ENCODE measurements at places on chromosomes 1 and 21. TPM values are rescaled to one million over a fixed set of nuclear protein-coding genes. Genes with fewer than 3 reads are reported as not detected.

Gene NPHS2
- not detected for total RNA-seq

DNA sequence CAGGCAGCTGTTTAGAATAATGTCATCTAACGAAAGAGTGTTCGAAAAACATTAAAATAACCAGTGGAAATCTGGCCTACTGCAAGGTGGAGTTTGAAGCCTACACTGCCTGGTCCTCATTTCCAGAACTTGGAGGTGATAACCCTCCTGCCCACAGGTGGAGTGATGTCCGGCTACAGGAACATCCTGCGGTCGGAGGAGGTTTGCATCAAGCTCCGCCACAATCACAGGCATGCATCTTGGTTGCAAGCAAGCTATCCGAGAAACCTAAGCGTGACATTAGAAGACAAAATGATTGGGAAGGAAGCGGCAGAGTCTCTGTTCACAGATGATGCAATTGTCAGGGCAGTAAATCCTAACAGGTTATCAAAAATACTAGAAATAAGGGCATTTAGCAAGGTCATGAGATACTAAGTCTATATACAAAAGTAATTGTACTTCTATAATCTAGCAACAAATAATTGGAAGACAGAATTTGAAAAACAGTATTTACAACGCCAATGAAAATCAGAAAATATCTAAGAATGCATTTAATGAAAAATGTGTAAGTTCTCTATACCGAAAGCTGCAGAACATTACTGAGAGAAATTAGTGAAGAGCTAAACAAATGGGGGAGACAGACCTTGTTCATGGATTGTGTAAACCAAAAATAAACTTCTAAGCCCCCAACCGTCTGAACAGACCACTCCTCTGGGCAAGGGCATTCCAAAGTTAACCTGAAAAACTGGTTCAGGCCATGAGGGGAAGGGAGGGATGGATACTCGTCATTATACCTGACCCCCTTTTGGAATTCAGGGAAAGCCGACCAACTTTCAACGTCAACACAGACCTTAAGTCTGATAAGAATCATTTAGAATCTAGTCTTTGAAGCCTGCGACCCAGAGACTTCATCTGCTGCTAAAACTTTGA, 4.7 kb upstream of the SLC19A1 start:
- peak; percentile 25 for DNase-seq

GRCh38 chr1:29469457-29469856, 233.1 kb downstream of the PTPRU start:
- peak; percentile 45 for DNase-seq

DNA sequence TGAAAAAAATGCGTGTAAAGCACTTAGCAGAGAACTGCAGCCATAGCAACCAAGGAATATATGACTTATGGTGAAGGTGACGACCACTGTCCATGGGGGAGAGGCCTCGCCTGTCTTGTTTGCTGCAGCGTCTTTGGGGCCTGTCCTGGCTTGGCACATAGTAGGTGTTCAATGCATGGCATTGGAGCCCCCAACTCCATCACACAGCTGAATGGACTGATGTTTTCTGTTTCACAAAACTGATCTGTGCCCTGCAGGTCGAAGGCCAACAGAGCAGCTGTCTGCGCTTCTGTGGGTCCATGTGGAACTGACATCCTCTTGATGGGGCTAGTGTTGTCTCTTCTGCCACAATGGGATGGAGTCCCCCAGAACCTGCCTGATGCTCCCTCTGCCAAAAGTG, 296.0 kb downstream of the PTPRU start:
- DNase-seq = peak; percentile 23

Gene TCHH
- total RNA-seq = 2.9 TPM

Gene LMOD1
- 12.5 TPM for total RNA-seq

Gene GIPC2
- total RNA-seq = 40.4 TPM

GRCh38 chr21:21712748-21713520, 714.7 kb downstream of the NCAM2 start:
- no peak for DNase-seq

GRCh38 chr1:98637316-98637715, 24.2 kb upstream of the SNX7 start:
- no peak for DNase-seq

GRCh38 chr1:154213274-154213673, 7.1 kb upstream of the CFAP141 start:
- no peak for DNase-seq

- DNase-seq = no peak
These were observed 304.7 kb upstream of the PTBP2 start for GRCh38 chr1:96416701-96417444.

DNA sequence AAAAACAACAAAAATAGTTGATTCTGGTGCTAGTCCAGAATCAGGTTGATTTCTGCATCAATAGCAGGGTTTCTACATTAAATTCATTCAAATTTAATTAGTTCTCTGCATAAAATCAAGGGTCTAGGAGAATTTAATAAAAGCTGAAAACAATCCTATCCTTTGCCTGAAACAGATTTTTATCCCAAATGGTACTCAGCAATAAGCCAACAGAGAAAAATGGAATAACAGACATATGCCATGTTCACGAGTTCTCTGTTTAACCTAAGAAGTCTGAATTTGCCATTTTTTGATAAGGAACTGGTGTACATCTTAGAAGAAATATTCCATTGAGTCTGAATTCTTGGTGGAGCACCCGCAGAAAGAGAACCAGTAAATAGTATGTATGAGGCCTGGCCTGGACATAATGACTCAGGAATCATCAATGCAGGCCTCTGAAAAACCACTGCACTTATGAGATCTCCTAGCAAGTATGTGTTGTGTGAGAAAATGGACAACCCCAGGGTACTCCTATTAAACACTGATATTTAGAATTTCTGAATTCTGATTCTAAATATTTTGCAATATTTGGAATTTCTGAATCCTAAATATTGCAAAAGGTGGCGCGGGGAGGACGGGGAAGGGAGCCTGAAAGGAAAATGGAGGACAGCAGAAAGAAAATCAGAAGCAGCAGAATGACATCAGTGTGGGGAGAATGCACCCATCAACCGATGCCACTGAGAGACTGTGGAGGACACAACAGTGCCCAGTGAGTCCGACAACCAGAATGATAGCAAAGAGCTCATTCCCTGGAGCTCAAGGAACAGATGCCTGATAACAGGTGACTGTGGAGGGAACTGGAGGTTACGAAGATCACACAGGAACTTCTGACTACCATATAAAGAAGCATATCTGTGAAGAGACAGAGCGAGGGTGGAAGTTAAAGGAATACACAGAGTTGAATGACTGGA, 97.6 kb downstream of the APP start:
- no peak for DNase-seq

DNA sequence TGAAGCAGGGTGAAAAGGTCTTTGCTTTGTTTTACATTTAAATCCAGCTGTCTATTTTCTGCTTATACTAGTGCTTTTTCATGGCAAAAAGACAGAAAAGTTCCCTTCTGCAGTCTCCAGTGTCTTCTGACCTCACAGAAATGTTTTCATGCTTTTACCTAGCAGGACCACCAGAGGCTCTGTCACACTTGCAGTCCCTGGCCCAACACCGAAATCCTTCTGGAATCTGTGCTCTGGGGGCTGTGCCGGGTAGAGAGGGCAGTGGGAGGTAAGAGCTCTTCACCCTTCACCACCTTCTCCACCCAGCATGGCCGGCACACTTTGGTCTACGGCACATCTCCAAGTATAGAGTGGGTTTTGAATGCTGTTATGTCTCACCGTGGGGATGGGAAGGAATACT, 20.8 kb downstream of the GNAT2 start:
- no peak for DNase-seq

DNA sequence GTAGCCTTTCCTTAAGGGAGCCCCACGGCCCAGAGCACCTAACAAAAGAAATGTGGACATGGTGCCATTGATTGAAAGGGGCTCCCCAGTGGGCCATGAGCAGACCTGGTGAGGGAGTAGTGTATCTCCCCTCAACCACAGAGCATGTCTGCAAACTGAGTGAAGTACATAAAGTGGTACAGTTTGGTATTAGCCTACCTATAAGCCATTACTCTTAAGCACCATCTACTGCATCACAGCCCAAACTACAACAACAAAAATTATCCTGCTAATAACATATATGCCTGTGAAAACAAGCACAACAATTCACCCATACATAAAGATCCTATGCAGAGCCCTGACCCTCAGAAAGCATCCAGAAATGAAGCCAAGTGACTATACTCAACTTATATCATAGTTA, 407.8 kb downstream of the PTPRC start:
- no peak for DNase-seq

GRCh38 chr1:45730075-45730779, 20.2 kb downstream of the IPP start:
- no peak for DNase-seq

Gene SUSD4
- total RNA-seq = 2.1 TPM

DNA sequence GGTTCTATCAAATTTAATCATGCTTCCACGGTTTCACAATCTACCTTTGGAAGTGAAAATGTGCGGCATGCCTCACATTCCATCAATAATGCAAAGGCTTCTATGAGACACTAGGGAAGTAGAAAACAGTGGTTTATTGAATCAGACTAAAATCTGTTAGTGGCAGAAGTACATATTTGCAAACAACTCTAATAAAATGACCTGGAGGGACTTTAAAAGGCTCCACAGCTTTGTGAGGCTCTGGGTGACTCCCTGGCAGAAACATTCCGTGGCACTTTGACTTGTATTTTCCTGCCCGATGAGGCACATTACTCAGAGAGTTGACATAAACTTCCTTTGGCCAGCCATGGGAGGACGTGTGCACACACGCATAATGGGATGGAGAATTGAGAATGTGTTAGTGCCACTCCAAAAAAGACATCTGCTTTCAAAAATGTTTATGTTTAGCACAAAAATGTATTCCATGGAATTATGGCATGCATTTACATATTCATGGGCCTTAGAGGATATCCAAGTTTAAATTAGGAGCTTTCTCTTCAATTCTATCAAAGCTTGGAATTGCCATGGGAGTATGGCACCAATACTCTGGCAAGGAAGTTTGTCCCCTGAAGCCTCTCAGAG, 60.0 kb upstream of the SSX2IP start:
- no peak for DNase-seq

Gene UBL4B
- total RNA-seq = not detected

DNA sequence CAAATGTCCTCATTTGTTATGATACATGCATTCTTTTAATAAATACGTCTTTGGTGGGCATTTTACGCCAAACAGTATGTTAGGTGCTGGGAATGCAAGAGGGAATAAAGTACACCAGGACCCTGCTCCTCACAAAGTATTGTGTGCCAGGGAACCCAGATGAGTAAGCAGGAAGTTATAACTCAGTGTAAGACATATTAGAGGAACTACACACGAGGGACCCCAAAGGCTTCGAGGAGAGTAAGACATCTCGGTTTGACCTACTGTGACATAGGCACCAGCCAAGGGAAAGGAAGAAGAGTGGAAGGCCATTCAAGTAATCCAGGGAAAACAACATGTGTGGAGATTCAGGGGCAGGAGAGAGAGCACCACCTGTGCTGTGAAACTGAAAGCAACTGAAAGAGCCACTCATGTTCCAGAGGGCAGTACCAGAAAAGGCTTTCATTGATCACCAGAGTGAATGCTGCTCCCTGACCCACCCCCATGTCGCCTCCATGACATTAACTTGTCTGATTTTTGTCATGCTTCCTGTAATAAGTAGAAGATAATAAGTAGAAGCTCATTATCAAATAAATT, 542.5 kb upstream of the PKN2 start:
- no peak for DNase-seq

- DNase-seq = no peak
These were observed 5.2 kb downstream of the SRM start for GRCh38 chr1:11054666-11055065.

Gene S100A14
- 0.28 TPM for total RNA-seq

Gene FAM167B
- total RNA-seq = 1.4 TPM

DNA sequence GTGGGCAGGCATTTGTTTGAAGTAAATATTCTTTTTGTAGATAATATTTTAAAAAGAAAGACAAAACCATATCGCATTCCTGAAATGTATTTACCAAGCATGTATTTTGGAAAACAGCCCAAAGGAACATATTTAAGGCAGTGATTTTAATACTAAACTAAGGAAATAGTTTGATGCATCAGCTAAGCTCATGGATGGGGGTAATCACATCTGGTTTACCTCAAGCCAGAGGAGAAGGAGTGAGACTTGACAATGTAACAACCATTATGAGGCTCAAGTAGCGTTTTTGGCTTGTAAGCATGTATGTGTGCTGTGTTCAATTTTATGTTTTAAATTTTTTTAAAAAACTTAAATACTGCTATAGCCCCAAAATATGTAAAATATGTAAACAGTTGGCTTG, 390.5 kb downstream of the DISC1 start:
- DNase-seq = no peak

DNA sequence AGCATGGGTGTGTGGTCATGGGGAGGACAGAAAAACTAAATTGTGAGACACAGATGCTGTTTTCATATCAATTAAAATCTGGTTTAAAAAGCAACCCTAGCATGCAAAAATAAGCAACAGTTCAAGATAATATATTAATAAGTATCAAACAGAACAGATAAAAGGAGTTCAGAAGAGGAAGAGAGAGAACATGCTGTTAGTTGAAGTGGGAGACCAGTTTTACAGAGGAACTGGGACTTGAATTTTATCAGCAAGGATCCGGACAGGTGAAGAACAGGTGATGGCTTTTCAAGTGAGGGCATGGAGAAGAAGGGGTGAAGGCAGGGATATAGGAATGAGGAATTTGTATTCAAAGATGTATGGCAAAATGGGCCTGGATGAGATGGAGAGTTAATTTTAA, 75.9 kb downstream of the PRRX1 start:
- no peak for DNase-seq

GRCh38 chr1:15937706-15938168, 38.2 kb downstream of the ZBTB17 start:
- DNase-seq = no peak

- no peak for DNase-seq
These were observed 22.0 kb downstream of the TSPAN2 start for GRCh38 chr1:115067161-115067859.

Gene NCMAP
- total RNA-seq = 0.22 TPM

Gene RHBG
- not detected for total RNA-seq

- no peak for DNase-seq
These were observed 116.3 kb downstream of the SLC30A10 start for GRCh38 chr1:219812086-219812485.

DNA sequence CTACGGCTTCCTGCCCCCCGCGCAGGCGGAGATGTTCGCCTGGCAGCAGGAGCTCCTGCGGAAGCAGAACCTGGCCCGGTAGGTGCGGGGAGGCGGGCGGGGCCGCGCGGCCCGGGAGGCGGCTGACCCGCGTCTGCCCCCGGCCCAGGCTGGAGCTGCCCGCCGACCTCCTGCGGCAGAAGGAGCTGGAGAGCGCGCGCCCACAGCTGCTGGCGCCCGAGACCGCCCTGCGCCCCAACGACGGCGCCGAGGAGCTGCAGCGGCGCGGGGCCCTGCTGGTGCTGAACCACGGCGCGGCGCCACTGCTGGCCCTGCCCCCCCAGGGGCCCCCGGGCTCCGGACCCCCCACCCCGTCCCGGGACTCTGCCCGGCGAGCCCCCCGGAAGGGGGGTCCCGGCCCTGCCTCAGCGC, 16.6 kb downstream of the NOC2L start:
- no peak for DNase-seq

Gene LRRC7
- total RNA-seq = not detected
